ENCODE measurements at places on chromosomes 1 and 21.

DNA sequence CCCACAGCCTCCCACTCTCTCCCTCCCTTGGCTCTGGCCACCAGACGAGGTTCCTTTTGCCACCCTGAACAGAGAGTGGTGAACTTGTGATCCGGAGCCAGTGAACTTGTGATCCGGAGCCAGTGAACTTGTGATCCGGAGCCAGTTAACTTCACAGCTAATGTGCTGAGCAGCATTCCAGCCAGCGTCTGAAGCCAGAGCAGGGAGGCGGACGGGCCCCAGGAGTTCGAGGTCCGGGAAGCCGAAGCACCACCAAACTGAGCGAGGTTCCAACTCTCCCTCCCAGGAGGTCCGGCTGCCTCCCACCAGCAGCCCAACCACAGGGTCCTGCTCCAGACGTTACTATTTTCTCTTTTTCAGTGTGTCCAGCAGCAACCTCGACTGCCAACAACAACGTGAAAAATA is 85.8 kb downstream of the SYF2 start:
- DNase-seq = no peak

- DNase-seq = no peak
Observed at GRCh38 chr1:209105701-209106100, 477.8 kb upstream of the CAMK1G start.

DNA sequence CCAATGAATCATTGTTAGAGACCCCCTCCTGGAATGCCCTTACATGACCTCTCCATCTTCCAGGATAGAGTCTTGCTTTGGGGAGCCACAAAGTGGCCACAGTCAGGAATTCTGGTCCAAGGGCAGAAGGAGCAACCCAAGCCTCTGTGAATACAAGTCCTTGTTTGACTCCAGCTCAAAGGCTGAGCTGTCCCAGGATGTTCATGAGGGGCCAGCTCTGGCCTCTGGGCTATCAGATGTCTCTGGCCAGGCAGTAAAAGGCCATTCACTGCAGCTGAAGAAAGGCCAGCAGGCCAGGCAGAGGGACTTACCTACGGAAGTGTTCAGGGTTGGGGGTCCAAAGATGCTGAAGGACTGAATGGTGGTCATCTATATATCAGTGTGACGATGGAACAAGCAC is 98.3 kb upstream of the IPO9 start:
- DNase-seq = no peak

DNA sequence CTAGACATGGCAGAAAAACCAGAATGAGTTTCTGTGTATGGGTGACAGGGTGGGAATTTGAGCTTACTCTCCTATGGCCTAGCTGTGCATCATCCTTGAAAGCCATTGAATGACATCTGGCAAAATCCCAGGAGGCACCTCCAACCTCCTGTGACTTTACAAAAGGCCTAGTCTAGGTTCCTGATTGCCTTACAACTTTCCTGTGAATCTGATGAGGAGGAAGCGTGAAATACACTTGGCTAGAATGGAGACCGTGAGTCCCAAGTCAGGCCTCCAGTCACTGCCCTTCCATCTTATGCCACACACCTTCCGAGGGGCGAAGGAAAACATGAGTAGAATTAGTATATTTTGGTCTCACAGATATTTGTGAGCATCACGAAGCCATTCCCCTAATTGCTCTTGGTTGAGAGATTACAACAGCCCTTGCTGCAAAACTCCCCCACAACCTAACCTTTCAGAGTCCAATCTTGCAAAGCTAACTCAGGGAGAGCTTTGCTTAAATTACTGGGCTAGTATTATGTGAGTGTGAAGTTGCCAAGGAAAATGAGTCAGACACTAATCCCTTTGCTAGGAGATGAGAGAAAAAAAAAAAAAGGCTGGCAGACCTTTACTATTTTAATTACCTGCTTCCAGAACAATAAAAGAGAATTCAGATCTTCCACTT is 36.3 kb upstream of the PAXBP1 start:
- no peak for DNase-seq

- DNase-seq = no peak
Observed at GRCh38 chr1:39163469-39163868, 41.0 kb upstream of the MACF1 start.

DNA sequence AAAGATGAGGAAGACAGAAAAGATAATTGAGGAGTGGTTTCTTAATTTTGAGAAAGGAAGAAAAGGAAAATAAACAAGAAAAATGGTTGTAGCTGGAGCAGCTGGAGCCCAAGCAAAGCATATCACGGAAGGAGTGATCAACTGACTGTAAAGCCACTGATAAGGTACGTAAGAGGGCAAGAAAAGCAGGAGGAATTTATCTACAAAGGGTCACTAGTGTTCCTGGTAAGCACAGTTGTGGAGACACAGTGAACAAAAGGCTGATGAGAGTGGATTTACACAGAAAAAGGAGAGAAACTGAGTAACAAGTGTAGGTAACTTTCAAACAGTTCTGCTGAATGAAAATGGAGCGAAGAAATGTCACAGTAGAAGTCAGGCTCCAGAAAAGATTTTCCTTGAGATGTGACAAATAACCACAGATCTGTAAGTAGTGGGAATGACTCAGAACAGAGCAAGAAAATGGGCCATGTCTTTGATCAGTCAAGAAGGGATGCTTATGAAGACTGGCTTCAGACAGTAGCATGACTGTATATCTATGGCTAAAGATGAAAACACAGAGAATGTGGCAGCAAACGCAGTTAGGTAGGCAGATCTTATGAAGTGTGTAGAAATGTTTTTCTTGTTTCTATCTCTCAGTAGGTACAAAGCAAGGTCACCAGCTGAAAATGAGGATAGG is 45.6 kb upstream of the RBM34 start:
- DNase-seq = no peak

- DNase-seq = no peak
Observed at GRCh38 chr1:231734417-231734816, 107.8 kb downstream of the DISC1 start.

- no peak for DNase-seq
Observed at GRCh38 chr1:181104042-181104789, 15.7 kb downstream of the IER5 start.

GRCh38 chr1:118142546-118142945 is 42.5 kb downstream of the SPAG17 start:
- no peak for DNase-seq

GRCh38 chr1:79711001-79711431 is 704.5 kb upstream of the ADGRL4 start:
- no peak for DNase-seq

DNA sequence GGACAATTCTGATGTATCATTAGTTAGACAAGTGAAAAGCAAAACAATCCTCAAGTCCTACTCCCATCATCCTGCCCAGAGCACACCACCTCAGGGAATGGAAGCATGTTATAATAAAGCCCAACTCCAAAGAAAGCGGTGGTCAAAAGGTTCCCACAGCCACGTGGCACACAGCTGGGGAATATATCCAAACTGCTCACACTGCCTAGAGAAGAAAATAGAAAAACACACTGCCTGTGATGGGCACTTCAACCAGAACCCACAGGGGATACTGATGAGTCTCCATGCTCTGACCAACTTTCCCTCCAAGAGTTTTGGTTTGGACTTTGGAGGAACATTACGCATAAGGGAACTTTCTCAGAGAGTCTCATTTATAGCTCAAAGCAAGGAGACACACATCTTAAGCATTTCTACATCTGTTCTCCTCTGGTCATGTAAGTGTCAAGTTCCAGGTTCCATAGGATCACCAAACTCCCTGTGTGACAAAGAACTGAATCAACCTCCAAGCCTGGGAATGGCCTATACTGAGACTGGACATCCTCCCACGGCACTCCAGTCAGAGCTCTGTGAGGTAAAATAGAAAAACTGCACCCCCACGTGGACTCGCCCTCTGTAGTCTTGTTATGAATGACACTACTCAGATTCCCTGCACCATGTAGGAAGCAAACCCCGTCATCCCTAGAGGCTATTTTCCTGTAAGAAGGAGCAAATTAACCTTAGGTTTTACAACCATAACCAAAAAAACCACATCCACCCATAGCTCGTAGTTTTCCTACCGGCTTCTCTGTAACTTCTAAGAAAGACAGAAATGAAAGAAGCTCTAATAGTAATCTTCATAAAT is 12.2 kb downstream of the DSTYK start:
- peak; percentile 24 for DNase-seq

DNA sequence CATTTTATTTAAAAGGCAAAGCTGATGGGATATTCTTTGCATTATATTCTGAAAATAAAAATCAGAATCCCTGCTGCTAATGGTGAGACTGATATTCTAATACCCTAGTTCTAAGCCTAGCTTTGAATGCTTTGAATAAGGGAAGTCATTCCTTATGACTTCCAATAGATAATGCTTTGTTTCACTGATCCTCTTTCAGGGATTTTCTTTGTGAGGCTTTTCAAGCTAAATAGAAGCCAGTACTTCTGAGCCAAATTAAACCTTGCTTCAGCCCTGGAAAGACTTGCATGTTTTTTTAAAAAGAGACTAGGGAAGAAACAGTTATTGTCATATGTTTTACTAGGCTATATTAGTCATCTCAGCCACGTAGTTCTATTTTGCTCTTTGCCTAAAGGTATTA is 68.5 kb upstream of the CACYBP start:
- DNase-seq = no peak

DNA sequence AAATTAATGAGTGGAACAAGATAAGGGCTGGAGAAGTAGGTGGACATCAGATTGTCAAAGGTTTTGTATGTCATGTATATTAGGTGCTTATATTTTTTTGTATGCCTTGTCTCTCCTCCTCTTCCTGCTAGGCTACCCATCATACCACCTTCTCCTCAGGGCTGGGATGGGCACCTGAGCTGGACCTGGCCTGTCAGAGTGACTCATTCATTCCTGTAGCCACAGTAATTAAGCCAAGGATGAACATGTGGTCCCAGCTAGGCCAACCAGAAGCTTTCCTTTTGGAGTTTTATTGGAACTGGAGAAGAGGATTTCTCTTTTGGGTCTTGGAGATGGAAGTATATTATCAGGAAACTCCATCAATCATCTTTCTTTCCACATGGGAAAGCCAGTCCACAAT is 21.2 kb downstream of the PTGS2 start:
- DNase-seq = no peak

DNA sequence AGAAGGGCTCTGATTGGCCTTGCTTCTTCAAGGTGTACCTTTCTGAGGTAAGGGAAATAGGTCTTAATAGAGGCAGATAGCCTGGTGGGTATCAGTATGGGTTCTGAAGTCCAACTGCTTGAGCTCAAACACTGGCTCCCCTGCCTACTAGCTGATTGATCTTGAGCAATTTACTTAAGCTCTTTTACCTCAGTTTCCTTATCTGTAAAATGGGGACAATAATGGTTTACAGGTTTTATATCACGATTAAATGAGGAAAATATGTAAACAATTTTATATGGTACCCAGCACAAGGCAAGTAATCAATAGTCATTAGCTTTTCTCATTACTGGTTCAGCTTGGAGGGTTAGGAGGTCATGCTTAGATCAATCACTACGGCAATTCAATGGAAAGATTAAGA is 75.8 kb upstream of the VTCN1 start:
- DNase-seq = no peak

DNA sequence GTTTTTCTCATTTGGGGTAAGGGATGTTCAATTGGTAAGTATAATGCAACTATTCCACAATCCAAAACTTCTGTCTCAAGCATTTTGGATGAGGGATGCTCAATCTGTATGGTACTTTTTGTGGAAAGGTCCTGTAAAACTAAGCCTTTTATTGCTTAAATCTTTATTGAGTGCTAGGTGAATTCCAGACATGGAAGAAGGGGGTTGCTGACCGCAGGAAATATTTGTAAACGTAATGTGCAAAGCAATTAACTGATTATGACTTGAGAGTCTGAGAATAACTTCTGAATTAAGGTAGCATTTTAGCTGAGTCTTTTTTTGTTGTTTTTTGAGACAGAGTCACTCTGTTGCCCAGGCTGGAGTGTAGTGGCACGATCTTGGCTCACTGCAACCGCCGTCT is 3.1 kb downstream of the AKIRIN1 start:
- no peak for DNase-seq

- DNase-seq = no peak
Observed at GRCh38 chr1:77534456-77534855, 148.0 kb downstream of the ZZZ3 start.

- peak; percentile 91 for DNase-seq
Observed at GRCh38 chr1:206635080-206635977, at the start of gene DYRK3. TSS of gene DYRK3 (plus strand) at chr1:206635536. CDS start at chr1:206635704, 168 bp downstream.

DNA sequence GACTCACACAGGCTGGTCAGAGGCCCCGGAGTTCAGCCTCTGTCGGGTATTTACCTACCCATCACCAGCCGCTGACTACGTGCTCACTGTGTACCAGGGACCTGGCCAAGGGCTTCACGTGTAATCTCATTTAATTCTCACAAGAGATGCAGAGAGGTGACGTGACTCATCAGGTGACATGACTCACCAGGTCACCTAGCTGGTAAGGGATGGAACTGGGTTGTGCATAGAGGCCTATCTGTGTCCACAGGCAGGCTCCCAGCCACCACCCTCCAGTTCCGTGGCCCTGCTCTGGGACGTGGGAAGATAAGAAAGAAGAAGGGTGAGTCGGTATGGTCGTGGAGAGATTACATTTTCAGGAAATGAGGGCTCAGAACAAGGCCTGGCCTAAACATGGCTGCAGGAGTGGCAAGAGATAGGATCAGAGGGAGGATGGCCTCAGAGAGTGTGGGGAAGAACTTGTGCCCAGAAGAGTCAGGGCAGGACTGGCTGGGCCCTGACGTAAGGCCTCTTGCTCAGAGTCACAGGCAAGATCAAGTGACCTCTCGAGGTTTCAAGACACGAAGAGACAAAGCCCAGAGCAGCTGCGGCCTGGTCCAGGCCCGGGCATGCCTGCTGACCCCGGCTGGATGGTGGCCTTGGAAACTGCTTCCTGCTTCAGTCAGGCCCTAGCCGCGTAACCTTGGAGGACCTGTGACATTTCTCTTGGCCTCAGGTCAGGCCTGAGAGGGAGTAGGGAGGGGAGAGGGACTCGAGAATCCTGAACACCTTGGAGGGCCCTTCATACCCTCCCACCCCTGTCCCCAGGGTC is 52.7 kb upstream of the WASF2 start:
- DNase-seq = peak; percentile 24

DNA sequence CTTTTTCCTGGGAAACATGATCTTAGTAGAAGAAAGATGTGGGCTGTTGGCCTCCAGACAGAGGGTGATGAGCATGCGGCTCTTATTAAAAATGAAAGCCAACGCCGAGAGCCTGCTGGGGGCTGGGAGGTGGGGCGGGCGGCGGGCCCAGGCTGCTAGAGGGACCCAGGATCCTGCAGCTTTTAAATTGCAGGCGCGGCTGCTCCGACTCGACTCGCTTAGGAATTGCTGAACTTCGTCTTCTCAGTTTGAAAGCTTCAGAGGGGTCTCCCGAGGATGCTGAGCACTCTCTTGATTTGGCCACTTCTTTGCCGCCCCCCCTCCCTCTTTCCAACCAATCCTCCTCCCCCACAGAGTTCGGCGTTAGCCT is 1.2 kb downstream of the AGPAT3 start:
- DNase-seq = peak; percentile 50

GRCh38 chr1:42927274-42927841 is 31.3 kb downstream of the SLC2A1 start:
- no peak for DNase-seq

- peak; percentile 9 for DNase-seq
Observed at GRCh38 chr1:151934048-151934493, 24.8 kb upstream of the THEM4 start.

GRCh38 chr1:157080714-157081113 is 18.9 kb downstream of the ETV3L start:
- DNase-seq = no peak

GRCh38 chr21:41142051-41142795 is 25.7 kb upstream of the BACE2 start:
- DNase-seq = no peak
